ENCODE measurements at places on chromosomes 4 and X.

GRCh38 chr4:120856294-120856693, 66.2 kb downstream of the PRDM5 start:
- no peak for DNase-seq

GRCh38 chrX:150038986-150039599, 100.8 kb upstream of the EOLA2 start:
- no peak for DNase-seq

- DNase-seq = no peak
These were observed 117.3 kb downstream of the ENPP6 start for GRCh38 chr4:184100297-184100885.

DNA sequence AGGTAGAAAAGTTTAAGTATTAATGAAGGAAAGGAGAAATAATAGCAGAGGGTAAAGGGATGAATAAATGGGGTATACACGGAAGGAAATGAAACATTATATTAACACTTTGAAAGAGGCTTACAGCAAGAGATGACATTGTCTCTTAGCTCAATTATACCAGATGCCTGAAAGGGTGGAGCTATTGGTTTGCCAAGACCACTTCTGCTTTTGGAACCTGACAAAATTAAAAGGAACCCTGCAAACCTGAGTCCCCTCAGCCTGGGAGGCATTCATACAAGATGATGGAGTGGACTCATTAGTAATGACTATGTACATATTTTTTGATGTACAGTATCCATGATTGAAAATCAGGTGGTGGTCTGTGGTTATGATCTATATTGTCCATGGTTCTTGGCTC, 45.1 kb upstream of the HPF1 start:
- no peak for DNase-seq

DNA sequence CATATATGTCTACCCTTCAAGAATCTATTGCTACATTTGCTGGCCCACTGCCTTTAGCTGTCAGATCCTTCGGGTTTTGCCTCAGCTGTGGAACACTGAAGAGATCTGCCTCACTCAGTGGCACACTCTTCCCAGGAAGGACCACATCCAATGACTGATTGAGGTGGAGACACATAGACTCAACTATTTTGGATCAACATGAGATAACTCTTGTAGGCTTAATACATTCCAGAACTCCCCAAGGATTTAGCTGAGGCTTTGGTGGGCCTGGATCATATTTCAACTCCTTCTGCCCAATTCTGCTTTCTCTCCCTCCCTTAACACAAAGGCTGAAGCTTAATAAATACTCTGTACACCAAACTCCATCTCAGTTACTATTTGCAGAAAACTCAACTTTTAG, 100.5 kb downstream of the CORIN start:
- no peak for DNase-seq

- no peak for DNase-seq
These were observed 12.2 kb upstream of the TMPRSS11B start for GRCh38 chr4:68257719-68258118.

- DNase-seq = no peak
These were observed 1608.7 kb downstream of the STIM2 start for GRCh38 chr4:28469387-28469786.

Measured in T-helper 1 cell (primary cell).